ENCODE measurements at places on chromosomes 13 and 19. TPM values are rescaled to one million over a fixed set of nuclear protein-coding genes. Genes with fewer than 3 reads are reported as not detected.

The MPND gene
- total RNA-seq: 27.6 TPM

GRCh38 chr13:105848494-105848893, 687.0 kb downstream of the EFNB2 start:
- H3K36me3 ChIP-seq: no peaks in the 10 kb centered on the region
- no peak overlapping the region for H3K4me3 ChIP-seq
- no peak for DNase-seq
- H3K27ac ChIP-seq: no peak overlapping the region

The MTUS2 gene
- not detected for total RNA-seq

GRCh38 chr19:11410682-11411081, 8.4 kb downstream of the RGL3 start:
- no peaks in the 10 kb centered on the region for H3K36me3 ChIP-seq
- no peaks in the 10 kb centered on the region for H3K4me1 ChIP-seq
- H3K4me3 ChIP-seq: no peak overlapping the region

DNA sequence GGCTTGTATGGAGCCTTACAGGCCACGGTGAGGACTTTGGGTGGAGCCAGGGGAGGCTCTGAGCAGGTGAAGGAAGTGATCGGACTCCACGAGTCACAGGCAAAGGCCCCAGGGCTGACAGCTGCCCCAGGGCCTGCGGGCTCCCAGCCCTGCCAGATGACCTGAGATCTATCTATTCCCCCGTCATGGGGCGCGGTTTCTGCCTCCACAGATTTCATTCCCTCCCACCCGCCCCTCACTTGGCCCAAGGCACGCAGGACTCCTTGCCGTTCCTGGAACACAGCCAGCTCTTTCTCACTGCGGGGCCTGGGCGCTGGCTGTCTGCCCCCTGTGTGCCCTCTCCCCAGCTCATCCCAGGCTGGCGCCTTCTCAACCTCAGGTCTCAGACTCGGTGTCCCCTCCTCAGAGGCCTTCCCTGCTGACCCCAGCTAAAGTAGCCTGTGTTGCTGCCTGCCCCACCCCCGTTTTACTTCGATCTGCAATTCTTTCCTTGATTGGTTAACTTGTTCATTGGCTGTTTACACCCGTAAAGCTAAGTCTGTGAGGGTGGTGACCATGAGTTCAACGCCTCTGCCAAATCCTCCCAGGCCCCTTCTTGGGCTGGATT, 13.9 kb upstream of the PAK4 start:
- H3K27me3 ChIP-seq: no peaks in the 10 kb centered on the region
- no peak overlapping the region for H3K4me3 ChIP-seq
- peaks cover 7% of the 10 kb centered on the region for H3K4me1 ChIP-seq
- no peaks in the 10 kb centered on the region for H3K36me3 ChIP-seq
- no peak for DNase-seq
- H3K27ac ChIP-seq: no peak overlapping the region

The IRGC gene
- total RNA-seq: not detected

- no peak overlapping the region for H3K4me3 ChIP-seq
- H3K27me3 ChIP-seq: no peaks in the 10 kb centered on the region
- no peaks in the 10 kb centered on the region for H3K4me1 ChIP-seq
- no peak for DNase-seq
- no peak overlapping the region for H3K27ac ChIP-seq
- no peaks in the 10 kb centered on the region for H3K36me3 ChIP-seq
Measured at GRCh38 chr13:102318233-102318632, 83.6 kb downstream of the FGF14 start.

DNA sequence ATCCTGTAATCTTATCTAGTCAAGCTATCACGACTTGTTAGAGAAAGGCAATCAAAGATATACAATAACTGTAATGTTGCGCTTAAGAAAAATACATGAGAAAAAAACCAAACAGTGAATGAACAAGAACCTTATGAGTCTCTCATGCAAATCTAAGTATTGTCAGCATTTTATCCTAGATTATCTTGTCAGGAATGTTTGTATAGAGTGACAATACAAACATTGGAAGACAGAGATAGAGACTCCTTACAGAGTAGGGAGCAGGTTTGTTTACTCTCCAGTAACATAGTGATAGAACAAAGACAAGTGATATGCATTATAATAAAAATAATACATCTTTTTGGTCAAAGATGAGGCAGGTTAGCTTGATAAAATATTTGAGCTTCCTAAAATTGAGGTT, 444.8 kb downstream of the SLITRK5 start:
- no peak overlapping the region for H3K27ac ChIP-seq
- no peak for DNase-seq
- H3K36me3 ChIP-seq: no peaks in the 10 kb centered on the region
- H3K27me3 ChIP-seq: no peaks in the 10 kb centered on the region
- H3K4me1 ChIP-seq: no peaks in the 10 kb centered on the region

DNA sequence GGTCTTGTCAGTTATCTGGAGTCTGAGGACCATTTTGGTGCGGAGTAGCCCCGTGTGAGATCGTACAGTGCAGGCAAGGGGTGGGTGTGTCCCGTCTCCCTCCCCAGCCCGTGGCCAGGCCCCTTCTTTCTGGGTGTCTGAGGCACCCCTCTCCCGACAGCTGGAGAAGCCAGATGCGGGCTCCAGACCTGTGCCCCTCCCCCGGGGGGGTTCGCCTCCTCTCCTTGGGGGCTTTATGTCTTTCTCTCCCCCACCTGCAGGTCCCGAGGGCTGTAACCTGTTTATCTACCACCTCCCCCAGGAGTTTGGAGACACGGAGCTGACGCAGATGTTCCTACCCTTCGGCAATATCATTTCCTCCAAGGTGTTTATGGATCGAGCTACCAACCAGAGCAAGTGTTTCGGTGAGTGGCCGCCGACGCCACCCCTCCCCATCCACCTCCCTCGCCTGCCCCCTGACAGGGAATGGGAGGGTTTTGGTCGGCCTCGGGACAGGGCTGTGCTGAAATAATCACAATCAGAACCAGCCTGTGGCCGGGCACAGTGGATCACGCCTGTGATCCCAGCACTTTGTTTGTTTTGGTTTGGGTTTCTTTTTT, 65.6 kb downstream of the CELF5 start:
- no peak overlapping the region for H3K4me3 ChIP-seq
- peaks cover 6% of the 10 kb centered on the region for H3K27me3 ChIP-seq
- no peak overlapping the region for H3K27ac ChIP-seq
- no peaks in the 10 kb centered on the region for H3K36me3 ChIP-seq
- no peak for DNase-seq

- peaks cover 14% of the 10 kb centered on the region for H3K36me3 ChIP-seq
- H3K4me1 ChIP-seq: peaks cover 25% of the 10 kb centered on the region
- peak; percentile 80 for DNase-seq
- peaks cover 4% of the 10 kb centered on the region for H3K27me3 ChIP-seq
Measured at GRCh38 chr19:18340990-18341868, 831 bp downstream of the PGPEP1 start.

- peaks cover 28% of the 10 kb centered on the region for H3K36me3 ChIP-seq
- DNase-seq: no peak
- H3K27ac ChIP-seq: no peak overlapping the region
- no peak overlapping the region for H3K4me3 ChIP-seq
Measured at GRCh38 chr19:49887037-49887664, 9.5 kb downstream of the IL4I1 start.

The IGFL4 gene
- not detected for total RNA-seq

The FLT3 gene
- not detected for total RNA-seq

DNA sequence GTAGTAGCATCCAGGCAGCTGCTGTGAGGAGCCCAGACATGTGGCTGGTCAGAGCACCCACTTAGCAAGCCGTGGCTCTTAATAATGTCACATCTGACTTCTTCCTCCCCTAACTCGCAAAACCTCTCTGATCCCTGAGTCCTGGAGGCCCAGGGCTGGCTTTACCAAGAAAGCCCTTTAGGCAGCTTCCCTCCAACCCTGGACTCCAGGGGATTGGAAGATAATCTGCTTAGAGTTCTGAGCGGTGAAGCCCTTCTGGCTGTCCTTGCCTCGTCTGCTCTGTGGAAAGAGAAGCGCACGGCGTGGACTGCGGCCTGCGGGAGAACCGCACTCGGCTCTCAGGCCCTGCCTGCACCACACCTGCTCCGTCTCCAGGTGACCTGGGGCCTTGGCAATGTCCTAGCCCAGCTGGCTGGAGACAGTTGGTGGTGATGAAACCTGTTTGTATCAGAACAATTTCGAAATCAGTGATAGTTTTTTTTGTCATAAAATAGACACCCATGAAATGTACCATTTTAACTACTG, 64.5 kb upstream of the MCF2L start:
- H3K36me3 ChIP-seq: no peaks in the 10 kb centered on the region
- DNase-seq: no peak
- no peak overlapping the region for H3K4me3 ChIP-seq
- no peak overlapping the region for H3K27ac ChIP-seq
- H3K4me1 ChIP-seq: no peaks in the 10 kb centered on the region

DNA sequence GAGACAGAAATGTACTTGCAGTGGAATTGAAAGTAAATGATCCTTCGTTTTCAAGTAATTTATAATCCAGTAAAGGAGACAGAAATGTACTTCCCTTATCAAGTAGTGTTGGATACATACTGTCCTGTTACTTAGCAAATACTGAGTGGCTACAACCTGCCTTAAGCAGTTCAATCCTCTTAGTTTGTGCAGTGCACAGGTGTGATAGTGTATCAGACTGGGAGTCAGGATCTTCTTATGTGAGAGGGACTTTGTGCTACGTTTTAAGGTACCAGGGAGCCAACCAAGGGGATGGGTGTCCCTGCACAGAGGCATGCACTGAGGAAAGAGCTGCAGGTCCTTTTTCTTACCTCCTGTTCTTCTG, 111.1 kb downstream of the DNAJC3 start:
- H3K27me3 ChIP-seq: no peaks in the 10 kb centered on the region
- no peak for DNase-seq
- peaks cover 50% of the 10 kb centered on the region for H3K36me3 ChIP-seq
- H3K27ac ChIP-seq: no peak overlapping the region
- H3K4me1 ChIP-seq: no peaks in the 10 kb centered on the region

DNA sequence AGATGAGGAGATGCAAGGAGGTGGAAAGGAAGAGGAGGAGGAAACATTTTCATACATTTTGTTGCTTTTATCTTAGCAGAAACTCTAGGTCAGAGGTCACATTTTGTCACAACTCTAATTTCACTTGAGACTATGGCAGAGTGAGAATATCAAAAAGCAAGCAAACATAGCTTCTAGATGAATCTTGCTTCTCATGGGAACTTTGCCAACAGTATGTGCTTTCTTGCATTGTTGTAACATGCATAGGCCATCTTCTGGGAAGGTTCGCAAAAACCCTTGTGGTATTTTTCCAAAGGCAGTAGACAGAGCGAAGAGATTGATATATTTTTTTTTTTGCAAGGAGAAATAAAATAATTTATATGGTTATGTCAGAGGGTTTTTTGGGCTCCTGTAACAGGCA, 291.3 kb downstream of the MTUS2 start:
- no peak for DNase-seq
- no peak overlapping the region for H3K4me3 ChIP-seq
- H3K27me3 ChIP-seq: no peaks in the 10 kb centered on the region
- no peaks in the 10 kb centered on the region for H3K36me3 ChIP-seq

The MISP gene
- not detected for total RNA-seq

DNA sequence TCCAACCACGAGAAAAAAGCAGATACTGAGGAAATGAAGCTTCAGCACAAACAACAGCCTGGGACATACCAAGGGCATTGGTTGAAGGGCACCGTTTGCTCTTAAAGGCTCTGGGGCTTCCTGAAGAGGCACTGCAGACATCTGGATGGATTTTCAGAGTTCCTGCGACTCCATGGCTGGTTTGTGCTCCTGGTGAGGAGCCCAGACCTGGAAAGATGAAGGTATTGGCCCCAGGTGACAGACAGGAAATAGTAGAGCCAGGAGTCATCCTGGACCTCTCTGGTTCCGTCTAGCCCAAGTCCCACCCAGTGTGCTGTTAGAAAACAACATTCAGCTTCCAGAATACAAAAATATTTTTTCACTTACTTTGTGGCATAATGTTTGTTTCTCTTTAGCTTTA, 6.3 kb downstream of the IL17D start:
- no peak overlapping the region for H3K27ac ChIP-seq
- DNase-seq: no peak
- no peak overlapping the region for H3K4me3 ChIP-seq
- no peaks in the 10 kb centered on the region for H3K36me3 ChIP-seq
- H3K27me3 ChIP-seq: peaks cover 10% of the 10 kb centered on the region

The DNAAF3 gene
- 0.23 TPM for total RNA-seq
